ENCODE measurements at places on chromosomes 6 and 20.

- no peak for DNase-seq
These were observed 209.1 kb upstream of the CDYL start for GRCh38 chr6:4567141-4567540.

- DNase-seq = no peak
These were observed 336.2 kb downstream of the UTRN start for GRCh38 chr6:144621332-144621731.

- no peak for DNase-seq
These were observed 180.5 kb downstream of the IBTK start for GRCh38 chr6:82066991-82067411.

- no peak for DNase-seq
These were observed 191.9 kb upstream of the PREP start for GRCh38 chr6:105594821-105595220.

GRCh38 chr6:108946695-108947094 is 98.5 kb downstream of the ARMC2 start:
- DNase-seq = no peak

DNA sequence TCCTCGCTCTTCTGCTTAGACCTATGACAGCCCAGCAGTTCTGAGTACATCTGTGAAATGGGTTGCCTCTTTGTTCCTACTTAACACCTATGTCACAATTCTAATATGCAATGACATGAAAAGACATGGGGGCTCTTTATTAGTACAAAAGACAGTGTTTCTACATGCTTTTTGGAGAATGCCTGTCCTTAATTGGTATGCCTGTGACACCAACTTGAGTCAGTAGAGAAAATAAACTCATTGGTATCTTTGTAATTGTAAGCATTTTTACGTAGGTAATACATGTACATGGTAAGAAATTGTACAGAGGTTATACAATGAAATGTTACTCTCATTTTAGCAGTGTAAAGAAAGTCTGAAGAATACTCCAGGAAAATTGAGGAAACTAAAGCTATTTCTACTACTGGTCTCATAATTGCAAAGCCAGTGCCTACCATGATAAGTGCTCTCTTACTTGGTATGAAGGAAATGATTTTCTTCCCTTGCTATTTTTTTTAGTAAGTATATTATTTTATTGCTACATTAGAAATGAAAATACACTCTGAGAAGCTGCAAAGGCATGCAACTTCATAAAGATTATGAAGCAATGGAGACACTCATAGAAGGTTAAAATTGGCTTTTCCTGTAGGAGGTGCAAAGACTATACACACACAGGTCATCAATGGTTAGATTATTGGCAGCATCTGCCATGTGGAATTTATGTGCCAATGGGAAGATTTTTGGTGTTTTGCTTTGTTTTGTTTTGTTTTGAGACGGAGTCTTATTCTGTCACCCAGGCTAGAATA is 4.9 kb upstream of the EEF1A1 start:
- no peak for DNase-seq

DNA sequence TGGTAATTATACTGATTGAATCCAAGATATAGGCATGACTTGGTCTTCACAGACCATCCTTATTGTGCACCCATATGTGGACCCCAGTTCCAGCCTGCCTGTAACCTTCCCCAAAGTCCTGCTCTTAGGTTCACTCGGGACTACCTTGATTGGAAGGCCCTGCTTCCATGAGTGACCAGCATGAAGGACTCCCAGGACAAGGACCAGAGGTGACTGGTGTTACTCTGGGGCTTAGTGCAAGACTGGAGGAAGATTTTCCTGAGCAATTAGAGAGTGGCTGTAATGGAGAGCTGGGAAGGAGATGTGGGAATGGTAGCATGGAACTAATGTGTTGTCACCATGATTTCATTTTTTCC is 15.1 kb downstream of the BRD2 start:
- no peak for DNase-seq

- DNase-seq = no peak
These were observed 18.0 kb downstream of the KLHL31 start for GRCh38 chr6:53647462-53648094.

GRCh38 chr6:47655719-47656595 is 42.4 kb upstream of the ADGRF4 start:
- DNase-seq = no peak

DNA sequence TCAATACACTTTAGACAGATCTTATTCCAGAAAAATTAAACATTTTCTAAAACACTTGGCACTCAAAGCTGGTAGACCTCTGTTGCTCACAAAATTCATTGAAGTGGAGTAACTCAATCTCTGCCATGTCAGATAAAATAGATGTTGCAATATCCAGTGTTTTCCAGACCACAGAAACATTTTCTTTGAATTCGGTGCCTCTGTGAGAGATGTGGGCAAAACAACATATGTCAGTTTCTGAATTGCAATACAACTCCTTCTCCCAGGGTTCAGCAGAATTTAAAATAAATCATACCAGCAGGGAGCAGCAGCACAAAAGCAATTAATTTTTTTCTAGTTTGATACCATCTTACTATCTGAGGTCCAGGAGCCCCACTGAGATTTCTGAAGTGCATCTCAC is 11.3 kb upstream of the PKHD1 start:
- no peak for DNase-seq

GRCh38 chr6:76166874-76167273 is 94.4 kb upstream of the IMPG1 start:
- DNase-seq = no peak

Data from progenitor cell of endocrine pancreas (in vitro differentiated cells).